ENCODE measurements at places on chromosomes 11 and 22.

DNA sequence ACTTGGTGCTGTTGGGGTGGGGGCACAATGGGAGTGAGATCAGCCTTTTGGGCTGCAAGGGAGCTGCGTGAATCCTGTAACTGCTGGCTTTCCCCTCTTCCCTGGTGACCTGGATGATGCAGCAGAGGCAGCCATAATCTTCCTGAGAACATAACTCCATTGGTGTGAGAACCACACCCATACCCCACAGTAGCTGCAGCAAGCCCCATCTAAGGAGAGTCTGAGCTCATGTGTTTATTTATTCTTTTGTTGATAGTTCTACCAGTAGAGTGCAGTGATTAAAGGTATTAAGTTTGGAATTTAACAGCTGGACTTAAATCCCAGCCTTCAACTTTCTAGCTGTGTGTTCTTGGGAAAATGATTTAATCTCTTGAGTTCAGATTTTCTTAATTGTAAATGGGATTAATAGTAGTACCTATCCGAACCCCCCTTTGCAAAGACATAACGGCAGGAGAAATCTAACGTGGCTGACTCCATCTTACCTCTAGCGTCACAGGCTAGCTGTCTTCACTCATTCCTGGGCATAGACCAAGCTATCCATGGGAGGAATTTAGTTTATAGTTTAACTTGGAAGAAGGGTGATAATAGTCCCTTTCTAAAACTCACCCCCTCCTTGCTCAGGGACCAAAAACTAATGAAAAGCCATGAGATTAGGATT is 385.0 kb upstream of the DDI1 start:
- no peak for DNase-seq

DNA sequence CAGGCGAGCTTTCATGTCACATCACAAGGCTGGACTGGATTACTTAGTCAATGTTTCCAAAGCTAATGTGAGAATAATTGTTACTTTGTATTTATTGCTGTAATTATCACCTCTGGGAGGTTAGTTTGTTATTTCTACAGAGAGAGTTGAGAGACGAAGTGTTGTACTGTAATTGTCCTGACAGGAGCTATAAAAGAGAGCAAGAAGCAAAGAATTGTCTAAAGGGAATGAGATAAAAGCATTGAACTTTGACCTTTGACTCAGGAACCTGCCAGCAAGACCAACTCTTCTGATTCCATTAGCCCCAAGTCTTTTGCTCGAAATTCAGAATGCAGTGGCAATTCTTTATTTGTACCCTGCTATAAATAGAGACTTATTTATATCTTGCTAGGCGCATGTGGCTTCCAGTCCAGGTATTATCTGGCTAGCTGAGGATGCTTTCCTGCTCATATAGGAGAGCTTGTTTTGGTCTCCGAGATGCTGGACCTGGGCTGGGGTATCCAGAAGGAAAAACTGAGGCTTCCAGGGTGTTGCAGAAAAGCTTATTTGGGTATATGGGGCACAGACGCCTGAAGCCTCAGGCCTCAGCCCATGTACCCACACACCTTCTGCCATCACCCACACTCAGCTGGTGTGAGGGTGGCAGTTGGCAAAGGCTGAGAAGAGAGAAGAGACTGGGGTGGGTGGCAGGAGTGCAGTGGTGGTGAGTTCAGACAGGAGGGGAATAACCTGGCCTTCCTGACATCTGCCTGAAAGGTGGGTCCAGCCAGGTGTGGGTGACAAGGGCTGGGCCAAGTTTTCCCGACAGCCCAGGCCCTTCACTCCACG is 40.7 kb downstream of the SYT13 start:
- DNase-seq, result no peak

DNA sequence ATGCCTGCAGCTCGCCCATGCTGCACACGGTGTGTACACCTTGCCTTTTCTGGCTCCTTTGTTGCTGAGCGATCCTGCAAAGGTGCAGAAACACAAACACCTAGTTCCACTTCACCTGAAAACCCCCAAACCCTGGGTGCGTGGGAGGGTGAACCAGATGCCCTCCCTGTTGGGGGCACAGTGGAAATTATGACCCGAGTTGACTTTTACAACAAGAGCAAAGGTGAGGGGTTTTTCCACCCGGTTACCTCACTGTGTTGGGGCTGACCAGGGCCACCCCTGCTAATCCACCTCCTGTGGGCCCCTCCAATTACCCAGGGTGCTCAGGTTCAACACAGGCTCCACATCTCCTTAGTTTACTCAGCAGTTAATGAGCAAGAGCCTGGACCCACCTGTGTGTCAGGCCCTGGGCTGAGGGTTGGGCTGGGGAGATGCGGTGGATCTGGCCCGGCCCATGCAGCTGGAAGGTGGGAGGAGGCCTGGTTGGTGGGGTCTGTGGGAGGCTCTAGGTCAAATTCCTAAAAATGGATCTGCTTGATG is 42.1 kb downstream of the LRRC32 start:
- no peak for DNase-seq

DNA sequence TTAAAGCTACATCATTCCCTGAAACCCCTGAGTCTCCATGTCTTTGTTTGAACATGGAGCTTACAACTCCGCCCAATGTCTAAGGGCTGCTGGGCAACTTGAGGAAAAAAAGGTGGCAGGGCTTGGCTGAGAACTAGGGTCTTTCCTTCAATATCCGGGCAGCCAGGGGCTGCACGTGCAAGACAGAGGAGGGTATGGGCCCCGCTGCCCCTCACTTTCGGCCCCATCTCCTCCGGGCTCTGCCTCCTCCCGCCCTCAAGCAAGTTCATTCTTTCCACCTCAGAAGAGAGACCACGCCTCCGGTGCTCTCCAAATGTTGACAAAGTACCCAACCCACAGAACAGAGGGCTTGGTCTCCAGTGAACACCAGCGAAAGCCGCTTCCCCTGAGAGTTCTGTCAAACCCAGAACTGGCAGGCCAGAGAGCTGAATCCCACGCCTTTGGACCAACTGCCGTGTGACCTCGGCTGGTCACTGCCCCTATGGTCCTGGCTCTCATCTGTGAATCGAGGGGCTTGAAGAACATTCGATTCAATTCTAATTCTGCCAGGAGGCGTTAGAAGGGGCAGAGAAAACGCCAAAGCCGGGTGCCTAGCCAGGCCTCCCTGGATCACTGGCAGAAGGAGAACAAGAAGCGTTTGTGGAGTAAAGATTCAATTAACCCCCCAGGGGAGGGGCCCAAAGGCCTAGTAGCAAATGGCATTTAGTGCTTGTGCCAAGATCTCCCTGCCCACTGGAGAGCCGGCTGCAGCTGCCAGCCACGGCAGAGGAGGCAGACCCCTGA is 7.3 kb downstream of the PDGFB start:
- DNase-seq, result no peak

DNA sequence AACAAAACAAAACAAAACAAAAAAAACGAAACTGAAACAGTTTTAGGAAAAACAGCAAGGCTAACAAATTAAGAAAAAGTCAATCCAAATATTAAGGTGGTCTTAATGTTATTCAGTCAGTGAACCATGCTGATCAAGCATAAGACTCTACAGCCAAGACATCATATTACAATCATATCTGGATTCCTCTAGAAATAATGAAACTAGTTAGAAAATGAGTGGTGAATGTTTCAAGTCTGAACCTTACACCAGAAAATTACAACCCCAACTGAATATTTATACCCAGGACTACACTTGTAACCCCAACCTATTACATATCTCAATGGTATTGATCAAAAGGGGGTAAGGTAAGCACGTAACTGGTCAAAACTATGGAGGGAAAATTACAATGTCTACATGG is 48.8 kb downstream of the ACAT1 start:
- DNase-seq, result no peak

DNA sequence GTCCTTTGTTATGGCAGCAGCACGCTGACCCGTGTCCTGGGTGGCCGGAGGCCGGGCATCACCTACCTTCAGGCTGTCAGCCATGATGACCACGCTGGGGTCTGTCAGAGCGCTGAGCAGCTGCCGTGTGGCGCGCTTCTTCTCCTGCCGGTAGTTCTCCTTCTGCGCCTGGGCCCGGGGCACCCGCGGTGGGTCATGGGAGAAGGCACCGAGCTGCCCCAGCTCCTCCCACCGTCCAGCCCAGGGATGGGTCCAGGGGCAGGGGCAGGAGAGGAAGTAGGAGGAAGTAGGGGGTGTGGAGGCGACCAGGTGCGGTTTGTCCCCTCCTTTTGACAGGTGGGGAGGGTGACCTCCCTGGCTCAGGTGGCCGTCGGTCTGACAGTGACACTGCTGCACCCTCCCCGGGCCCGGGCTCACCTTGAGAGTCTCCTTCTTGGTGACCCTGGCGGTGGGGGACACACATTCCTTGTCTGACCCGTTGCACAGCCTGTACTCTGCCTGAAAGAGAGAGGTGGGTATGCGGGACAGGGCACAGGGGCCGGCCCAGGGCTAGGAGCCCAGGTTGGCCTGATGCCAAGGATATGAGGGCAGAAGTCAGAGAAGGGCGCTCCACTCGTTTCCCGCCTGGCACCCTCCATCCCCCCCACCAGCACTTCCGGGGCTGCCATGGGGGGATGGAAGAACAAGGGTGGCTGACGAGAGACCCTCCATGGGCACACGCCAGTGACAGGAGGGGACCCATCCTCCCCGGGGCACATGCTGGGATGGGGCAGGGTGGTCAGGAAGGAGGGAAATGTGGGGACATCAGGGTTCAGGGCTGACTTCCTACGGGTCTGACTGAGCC is 43.0 kb downstream of the OSBPL5 start:
- DNase-seq, result no peak

DNA sequence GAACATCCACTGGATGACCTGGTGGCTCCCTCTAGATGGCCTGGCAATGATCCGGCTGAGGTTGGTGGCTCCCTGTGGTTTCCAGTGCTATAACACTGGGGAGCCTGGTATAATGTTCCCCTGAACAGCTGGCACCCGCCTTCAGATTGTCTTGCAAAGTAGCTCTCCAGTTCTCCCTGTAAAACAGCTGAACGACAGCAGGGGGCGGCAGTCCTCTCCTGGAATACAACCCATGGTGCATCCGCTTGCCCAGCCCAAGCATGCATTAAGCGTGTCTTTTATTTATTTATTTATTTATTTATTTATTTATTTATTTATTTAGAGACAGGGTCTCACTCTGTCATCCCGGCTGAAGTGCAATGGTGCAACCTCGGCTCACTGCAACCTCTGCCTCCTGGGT is 258.9 kb downstream of the BUD13 start:
- DNase-seq, result no peak

DNA sequence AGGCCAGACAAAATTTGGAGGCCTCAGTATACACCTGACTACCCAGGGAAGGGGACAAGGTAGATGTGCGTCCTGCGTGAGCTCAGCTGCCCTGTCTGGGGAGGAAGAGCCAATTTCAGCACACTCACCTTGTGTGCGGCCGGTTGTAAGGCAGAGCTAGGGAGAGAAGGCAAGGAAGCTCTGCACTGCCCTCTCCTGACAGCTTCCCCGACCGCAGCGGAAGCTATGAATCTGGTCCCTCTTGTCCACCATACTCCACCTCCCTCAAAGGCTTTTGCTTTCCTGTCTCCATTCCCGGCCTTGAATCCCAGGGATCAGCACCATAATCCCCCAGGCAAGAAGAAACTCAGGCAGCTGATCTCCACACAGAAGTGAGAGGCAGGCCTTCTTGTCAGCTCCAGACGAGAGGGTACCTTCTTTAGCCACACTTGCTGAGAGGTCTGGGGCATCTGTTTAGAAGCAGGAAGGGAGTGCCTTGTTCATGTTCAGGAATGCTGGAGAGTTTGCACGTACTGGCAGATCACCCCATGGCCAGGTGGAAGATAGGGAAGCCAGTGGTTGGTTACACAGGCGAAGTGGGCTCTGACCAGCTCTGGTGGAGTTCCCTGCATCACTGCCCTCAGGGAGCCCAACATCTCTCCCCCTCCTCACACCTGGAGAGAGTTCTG is 62.5 kb downstream of the FEZ1 start:
- peak; percentile 41 for DNase-seq

DNA sequence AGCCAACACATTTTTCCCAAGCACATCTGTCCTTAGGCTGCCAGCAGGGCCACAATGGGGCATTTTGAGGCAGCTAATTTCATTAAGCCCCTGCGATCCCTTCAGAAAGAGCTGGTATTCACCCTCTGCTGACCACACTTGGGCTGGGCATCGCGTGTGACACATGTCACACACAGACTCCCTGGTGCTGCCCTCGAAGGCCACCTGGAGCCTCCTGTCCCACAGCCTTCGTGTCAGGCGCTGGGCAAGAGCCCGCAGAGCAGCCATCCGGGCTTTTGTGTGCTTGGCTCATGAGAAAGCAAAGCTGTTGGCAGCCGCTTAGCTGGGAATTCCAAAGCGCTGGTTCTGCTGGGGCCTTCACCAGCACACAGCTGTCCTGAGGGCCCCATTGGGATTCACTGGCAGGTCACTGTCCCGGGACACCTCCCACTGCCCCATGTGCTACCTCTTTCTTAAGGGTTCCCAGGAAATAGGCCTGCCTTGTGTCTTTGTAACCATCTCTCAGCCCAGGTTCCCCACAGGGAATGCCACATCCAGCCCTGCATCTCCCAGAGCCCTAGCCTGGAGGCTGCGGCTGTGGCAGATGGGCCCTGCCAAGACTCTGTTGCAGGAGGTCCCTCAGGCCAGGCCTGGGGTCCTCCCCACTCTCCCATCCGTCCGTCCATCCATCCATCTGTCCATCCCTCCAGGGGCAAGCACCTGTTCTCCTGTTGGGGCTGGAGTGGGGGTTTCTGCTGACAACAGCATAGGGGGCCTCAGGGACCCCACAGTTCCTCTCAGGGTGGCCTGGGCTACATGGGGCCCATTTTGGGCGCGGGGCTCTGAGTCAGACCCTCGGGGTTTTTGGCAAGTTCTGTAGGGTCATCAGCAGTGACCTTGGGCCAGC is 4.9 kb downstream of the CLDN5 start:
- DNase-seq, result no peak

- no peak for DNase-seq
Measured at GRCh38 chr11:14390669-14391068, 31.7 kb upstream of the RRAS2 start.

DNA sequence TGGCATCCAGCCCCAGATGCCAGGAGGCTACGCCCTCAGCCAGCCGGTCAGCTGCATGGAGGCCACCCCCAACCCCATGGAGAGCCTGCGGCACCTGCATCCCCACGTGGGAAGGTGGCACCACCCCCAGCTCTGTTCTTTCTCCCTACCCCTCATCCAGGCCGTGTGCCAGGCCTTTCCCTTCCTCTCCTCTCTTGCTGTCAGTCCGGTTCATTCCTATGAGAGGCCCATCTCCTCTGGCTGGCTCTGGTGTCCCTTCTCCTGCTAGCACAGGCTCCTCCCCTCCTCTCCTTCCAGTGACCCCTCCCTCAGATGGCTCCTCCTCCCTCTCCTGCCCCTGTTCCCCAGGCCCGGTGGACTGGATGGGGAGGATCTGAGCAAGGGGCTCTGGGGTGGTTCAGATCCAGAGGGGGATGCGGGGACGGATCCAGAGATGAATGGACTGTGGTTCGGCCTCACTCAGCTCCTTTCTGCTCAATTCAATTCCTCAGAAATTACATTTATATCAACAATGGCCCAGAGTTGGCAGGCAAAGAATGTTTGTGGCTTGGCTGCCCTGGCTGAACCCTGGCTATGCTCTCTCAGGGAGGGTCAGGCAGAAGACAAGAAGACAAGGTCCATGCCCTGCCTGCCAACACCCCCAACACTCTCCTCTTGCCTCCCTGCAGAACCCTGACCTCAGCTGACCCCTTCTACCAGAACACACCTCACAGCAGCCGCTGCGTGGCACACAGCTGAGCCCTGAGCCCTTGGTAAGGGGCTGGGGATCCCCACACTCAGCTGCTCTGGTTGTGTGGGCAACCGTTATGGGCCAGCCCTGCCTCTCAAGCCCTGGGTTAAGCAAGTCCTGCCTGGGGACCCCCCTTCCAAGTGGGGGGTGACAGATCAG is 18.5 kb upstream of the LRRC10B start:
- no peak for DNase-seq

All from muscle of arm (tissue), 14 donors.